ENCODE measurements at places on chromosomes 2 and 18.

DNA sequence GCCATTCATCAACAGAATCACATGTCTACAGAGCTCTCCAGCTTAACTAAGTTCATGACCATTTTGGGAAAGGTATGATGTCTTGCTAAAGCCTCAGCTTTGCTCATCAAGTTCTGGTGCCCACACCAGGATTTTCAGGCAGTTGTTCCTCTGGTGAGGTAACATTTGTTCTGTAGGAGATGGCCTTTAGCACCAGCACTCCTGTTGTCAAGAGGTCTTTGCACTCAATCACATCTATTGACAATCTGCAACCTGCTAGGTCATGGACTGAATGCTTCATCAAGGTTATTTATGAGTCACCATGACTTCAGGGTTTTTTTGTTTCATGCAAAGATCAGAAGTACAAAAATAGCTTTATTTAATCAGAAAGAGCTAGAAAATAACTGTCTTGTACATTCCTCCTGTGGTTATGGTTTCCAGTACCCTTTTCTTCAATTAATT, 36.6 kb upstream of the VIT start:
- DNase-seq = no peak

GRCh38 chr18:59661891-59662701, 35.1 kb downstream of the CCBE1 start:
- no peak for DNase-seq

DNA sequence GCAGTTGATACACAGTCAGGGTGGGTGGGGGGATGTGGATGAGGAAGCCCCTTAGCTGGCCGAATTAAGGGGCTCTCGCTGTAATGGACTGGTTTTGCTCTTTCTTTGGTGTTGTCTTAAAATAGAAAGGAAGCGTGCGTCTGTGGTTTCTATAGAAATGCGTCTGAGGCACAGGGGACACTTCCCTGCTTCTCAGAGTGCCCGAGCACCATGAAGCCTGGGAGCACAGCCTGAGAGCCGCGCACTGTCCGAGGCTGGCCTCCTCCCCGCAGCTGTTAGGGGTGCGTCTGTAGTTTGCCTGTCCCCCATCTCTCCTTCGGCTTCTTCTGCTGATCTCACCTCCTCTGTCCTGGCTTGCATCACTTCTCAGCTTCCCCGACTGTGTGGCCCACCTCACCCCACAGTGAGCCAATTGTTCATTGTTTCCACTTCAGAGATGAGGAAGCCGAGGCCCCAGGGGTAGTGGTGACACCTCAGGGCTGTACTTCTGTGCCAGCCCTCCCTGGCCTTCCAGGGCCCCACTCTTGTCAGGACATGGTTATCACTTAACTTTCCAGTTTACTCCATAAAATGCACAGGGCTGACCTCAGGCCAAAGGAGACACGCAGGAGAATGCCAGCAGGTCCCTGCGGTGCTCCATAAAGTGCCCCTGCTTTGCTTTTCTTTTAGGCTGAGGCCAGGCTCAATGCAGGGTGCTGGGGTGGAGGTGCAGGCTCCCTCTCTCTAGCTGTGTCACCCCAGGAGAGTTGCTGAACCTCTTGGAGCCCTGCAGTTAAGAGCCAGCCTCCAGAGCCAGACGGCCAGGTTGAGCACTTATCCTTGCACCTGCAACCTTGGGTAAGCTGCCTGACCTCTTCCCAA, 210.6 kb downstream of the SEPTIN10 start:
- no peak for DNase-seq

DNA sequence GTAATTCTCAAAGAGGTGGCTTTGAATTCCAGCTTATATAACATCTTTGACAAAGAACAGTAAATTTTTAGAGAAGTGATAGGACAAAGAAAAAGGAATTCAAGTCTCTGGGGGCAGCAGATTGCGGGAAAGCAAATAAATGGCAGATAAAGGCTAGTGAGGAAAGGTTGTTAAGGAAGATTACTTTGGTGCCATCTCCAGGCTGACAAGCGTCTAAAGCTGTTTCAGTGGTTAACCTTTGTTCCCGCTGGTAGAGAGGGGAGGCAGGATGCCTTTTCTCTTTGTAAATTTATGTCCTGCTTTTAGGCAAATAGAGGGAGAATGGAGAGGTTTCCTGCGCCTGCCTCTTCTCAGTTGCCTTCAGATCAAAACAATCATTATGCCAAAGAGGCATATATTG, 431.2 kb upstream of the CHST9 start:
- DNase-seq = no peak

DNA sequence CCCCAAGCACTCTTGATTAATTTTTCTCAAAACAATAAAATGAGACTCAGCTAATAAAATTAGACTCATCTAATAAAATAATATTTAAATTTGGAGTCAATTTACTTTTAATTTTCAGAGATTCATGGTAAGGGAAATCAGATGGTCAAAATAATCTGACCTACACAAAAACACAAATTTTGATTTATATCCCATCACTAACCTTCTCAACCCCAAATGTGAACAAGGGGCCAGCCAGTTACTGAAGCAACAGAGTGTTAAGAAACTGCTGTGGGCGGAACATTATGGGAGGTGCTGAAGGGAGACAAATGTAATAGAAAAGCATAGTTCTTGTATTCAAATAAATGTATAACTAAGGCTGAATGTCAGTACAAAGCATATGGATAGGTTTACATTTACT, 28.5 kb upstream of the PPP3R1 start:
- DNase-seq = no peak

DNA sequence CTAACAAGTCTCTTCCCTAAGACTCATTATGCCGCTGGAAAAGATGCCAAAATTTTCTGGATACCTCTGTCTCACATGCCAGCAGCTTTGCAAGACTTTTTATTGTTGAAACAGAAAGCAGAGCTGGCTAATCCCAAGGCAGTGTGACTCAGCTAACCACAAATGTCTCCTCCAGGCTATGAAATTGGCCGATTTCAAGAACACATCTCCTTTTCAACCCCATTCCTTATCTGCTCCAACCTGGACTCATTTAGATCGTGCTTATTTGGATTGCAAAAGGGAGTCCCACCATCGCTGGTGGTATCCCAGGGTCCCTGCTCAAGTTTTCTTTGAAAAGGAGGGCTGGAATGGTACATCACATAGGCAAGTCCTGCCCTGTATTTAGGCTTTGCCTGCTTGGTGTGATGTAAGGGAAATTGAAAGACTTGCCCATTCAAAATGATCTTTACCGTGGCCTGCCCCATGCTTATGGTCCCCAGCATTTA, 26.3 kb downstream of the DHRS9 start:
- no peak for DNase-seq

- DNase-seq = no peak
Observed at GRCh38 chr2:32922501-32922900, 24.3 kb upstream of the LTBP1 start.

DNA sequence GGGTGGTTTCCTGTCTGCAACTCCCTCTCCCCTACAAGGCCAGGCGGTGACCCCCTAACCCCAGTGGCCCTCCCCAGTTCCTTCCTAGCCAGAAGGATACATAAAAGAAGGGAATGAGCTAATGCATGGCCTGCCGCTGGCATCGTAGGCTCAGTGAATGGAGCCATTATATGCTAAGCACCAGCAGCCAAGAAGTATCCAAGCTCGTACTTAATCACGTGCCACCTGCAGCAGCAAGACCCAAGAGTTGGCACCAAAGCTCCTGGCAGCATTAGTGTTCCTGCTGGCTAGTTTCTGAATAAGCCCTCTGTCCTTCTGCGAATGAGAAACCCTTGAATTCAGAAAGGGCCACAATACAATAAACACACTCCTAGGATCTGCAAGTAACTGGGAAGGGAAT, 4.3 kb downstream of the DBI start:
- no peak for DNase-seq

DNA sequence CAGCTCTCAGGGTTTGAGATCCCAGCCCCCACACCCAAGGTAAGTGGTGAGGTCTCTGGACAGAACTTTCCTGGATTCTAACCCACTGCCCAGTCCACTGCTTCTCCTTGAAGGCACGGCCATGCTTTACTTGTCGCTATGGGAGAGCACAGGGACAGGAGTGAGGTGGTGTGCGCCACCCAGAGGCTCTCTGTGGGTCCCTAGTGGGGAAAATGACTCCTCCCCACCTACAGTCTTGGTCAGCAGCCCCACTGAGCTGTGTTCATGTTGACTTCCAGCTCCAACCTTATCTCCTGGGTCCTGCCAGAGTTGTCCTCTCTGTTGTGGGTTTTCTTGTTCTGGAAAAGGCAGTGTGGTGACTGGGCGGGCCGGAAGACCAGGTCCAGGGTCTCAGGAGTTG, 11.1 kb downstream of the TET3 start:
- DNase-seq = no peak

DNA sequence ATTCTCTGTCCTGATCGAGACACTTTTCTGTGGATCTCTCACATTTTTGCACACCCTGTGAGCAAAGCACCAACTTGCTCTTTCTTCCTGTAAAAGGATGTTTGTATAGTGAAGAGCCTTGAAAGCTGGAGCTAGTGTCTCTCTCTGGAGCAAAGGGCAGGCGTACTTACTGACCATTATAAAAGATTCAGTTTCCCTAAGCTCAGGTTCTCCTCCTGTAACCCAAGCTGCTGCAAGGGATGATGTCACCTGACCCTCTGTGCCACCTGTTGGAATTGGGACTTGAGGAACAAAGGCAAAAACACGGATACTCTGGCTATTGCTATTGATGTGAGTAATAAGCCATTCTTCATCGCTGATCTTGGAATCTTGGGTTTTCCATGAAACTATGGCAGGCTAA, 52.6 kb upstream of the NEMP2 start:
- DNase-seq = no peak

- DNase-seq = no peak
Observed at GRCh38 chr2:150485871-150486538, 1.5 kb downstream of the RND3 start.

GRCh38 chr18:54151376-54151775, 73.1 kb downstream of the MBD2 start:
- DNase-seq = no peak

GRCh38 chr2:11406958-11407381, 59.0 kb downstream of the E2F6 start:
- no peak for DNase-seq

GRCh38 chr2:25230198-25230947, 62.0 kb upstream of the POMC start:
- DNase-seq = no peak

GRCh38 chr2:235325151-235325550, 168.7 kb upstream of the AGAP1 start:
- DNase-seq = no peak

DNA sequence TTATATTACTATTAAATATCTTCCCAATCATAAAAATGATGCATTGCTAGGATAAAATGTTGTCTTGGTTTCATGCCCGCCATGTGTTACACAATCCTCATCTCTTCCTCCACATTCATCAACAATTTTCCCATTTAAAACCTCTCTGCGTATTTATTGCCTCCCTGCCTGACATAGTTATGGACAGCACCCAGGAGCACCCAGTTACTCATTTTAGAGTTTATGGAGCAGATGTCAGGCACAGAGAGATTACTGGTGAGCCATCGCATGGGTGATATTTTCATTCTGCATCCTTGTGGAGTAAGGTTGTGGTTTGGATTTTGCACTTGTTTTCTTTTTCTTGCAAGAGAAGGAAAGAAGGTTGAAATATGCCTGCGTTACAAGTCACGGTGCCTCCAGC, 116.7 kb upstream of the NPAS2 start:
- no peak for DNase-seq

Measured in activated naive CD4-positive, alpha-beta T cell (primary cell).